ENCODE measurements at places on chromosomes 5 and 9. TPM values are rescaled to one million over a fixed set of nuclear protein-coding genes. Genes with fewer than 3 reads are reported as not detected.
A peak's percentile ranks its signal among the peaks of the same experiment; 100 is the strongest.

DNA sequence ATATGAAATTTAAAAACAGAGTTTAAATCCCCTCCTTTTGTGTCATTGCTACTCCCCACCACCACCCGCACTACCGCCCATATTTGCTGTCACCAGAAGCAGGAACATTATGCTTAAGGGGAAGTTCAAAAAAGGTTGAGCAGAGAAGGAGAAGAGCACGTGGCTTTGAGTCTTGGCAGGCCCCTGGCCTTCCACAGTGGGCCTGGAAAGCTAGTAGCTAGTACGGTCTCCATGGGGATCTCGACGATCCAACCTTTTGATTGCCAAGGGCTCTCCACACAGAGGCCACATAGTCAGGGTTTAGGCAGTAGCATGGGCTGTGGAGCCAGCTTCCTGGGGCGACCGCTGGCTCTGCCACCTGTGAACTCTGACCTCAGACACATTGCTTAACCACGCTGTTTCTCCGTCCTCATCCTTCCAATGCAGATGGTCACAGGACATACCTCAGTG lies 90.1 kb downstream of the GOLPH3 start:
- no peak overlapping the region for H3K27ac ChIP-seq
- H3K36me3 ChIP-seq, result no peaks in the 10 kb centered on the region
- H3K27me3 ChIP-seq, result no peaks in the 10 kb centered on the region
- H3K4me3 ChIP-seq, result no peak overlapping the region
- no peaks in the 10 kb centered on the region for H3K4me1 ChIP-seq

DNA sequence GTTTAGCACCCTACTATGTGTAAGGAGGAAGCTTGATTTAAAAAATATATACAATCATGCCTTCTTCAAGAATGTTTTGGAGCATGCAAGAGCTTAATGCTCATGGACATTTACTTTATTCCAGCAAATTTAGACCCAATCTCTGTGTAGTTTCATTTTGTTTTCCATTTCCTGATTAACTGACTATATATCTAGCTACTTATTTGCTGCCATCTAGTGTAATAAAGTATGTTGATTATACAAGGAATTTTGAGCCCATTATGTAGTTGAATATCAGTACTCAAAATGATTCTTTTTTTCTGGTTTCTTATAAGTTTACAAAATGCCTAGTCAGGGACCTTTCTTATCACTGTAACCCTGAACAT lies 100.0 kb upstream of the CCDC152 start:
- H3K27me3 ChIP-seq, result peaks cover 11% of the 10 kb centered on the region
- no peak for DNase-seq
- no peak overlapping the region for H3K27ac ChIP-seq
- no peaks in the 10 kb centered on the region for H3K36me3 ChIP-seq

DNA sequence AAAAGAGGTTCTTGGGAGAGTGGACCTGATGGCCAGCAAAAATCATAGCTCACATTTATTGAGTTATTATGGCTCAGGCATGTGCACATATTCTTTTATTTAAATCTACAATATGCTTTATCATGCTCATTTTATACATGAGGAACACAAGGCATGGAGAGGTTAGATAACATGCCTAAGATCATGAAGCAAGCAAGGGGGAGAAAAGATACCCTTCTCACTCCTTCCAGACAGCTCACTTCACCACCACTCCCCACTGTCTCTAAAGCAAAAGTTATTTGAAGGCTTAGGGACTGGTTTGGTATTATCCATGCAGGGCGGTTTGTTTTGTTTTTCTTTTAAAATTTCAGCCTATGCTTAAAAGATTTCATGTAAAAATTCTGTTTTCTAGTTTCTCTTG lies 59.0 kb upstream of the PDE8B start:
- H3K4me1 ChIP-seq, result peaks cover 20% of the 10 kb centered on the region
- DNase-seq, result no peak
- H3K4me3 ChIP-seq, result no peak overlapping the region
- H3K36me3 ChIP-seq, result no peaks in the 10 kb centered on the region
- peaks cover 13% of the 10 kb centered on the region for H3K27me3 ChIP-seq

DNA sequence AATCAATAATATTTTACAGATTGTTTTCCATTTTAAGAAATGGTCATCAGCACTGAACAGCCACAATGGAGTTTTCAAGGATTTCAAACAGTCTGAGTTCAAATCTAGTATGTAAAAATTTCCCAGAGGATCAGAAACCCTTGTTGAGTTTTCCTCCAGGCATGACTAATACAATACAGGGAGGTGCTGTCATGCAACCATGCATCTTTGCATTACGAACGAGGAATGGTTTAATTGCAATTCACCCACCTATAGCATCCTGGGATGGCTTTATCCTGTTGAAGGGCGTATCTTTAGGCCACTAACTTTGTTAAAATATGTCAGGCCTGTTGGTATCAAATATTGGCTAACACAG lies 196.4 kb downstream of the EFNA5 start:
- H3K36me3 ChIP-seq, result no peaks in the 10 kb centered on the region
- no peak overlapping the region for H3K4me3 ChIP-seq
- DNase-seq, result no peak

- no peak overlapping the region for H3K4me3 ChIP-seq
- H3K27me3 ChIP-seq, result no peaks in the 10 kb centered on the region
- peaks cover 60% of the 10 kb centered on the region for H3K4me1 ChIP-seq
- no peak overlapping the region for H3K27ac ChIP-seq
- DNase-seq, result no peak
- no peaks in the 10 kb centered on the region for H3K36me3 ChIP-seq
Observed at GRCh38 chr5:6830643-6831239, 117.5 kb downstream of the TENT4A start.

DNA sequence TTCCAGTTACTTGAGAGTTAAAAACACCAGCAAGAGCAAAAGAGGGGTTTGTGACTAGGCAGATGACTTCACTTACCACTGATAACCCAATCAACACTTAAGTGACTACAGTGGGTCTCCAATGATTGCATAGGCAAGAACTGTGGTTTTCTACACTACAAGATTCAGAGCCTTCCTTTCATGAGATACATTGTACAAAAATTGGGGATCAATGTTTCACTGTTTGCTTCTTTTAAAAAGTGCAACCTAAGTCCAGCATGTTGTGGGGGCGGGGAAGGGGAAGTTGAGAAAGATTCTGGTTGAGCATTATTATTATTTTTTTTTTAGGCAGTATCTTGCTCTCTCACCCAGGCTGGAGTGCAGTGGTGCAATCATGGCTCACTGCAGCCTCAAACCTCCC lies 3.6 kb downstream of the IQGAP2 start:
- no peak overlapping the region for H3K4me3 ChIP-seq
- DNase-seq, result no peak
- H3K27me3 ChIP-seq, result peaks cover under 1% of the 10 kb centered on the region
- no peak overlapping the region for H3K27ac ChIP-seq
- H3K4me1 ChIP-seq, result peaks cover 43% of the 10 kb centered on the region

DNA sequence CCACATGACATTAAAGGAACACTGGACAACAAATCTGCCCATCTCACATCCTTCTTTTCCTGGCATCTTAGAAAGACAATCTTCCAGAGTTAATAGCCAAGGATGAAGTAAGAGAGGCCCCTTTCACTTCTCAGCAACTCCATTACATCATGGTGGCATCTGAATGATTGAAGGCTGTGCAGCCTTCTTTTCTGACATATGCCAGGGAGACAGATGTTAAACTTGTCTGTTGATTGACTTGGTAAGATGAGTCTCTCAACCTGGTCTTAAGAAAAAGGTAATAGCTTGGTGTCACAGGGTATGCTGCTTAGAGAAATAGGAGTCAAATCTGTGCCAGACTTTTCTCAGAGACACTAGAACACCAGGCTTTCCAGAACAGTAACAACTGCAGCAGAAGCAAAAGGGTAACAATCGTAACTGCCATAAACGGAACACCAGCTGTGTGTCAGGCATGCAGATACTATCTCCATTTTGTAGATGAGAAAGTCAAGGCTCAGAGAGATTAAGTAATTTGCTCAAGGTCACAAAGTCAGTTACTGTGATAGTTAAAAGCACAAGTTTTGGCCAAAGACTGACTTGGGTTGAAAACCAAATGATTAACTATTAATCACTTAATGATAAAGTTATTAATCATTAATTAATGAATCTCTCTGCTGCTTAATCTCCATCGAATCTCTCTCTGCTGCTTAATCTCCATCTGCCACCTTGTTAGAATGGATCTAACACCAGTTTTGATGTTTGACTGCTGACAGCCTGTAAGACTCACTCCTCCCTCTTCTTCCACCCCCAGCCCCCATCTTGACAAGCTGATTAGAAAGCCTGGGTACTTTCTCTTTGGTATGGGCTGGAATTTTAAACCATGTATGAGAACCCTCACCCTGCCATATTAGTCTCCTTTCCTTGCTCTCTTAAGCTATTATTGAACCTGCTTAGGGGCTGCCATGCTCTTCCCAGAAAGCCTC lies 353.5 kb downstream of the ENC1 start:
- H3K4me3 ChIP-seq, result no peak overlapping the region
- peaks cover 18% of the 10 kb centered on the region for H3K27me3 ChIP-seq
- no peak for DNase-seq
- no peaks in the 10 kb centered on the region for H3K4me1 ChIP-seq
- H3K27ac ChIP-seq, result no peak overlapping the region

DNA sequence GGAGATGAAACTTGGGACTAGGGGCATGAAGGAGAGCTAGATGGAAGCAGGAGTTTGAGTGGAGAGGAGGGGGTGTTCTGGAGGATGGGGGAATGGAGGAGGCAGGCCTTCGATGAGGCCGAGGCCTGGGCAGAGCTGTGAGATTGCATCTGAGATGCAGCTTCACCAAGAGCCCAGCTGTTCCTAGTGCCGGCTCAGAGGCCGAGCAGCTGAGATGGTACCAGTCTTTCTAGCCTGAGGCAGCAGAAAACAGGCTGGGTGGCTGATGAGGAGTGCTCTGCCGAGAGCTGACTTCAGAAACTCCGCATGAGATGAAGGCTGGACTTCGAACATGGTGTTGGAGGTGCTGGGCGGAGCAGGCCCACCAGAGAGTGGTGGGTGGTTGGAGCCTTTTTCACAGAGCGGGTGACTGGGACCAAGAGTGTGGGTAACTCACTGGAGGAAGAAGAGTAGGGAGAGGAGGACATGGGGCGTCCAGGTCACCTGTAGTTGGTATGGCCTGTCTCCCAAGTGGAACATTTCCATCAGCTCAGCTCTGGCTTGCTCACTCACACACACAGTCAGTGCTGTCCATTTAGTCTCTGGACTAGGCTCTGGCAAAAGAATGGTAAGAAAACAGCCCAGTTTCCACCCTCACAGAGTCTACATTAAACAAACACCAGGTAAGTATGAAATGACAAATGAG lies 54.7 kb downstream of the TMOD1 start:
- peaks cover 9% of the 10 kb centered on the region for H3K4me1 ChIP-seq
- no peak for DNase-seq
- H3K27me3 ChIP-seq, result peaks cover 37% of the 10 kb centered on the region
- H3K36me3 ChIP-seq, result no peaks in the 10 kb centered on the region
- no peak overlapping the region for H3K27ac ChIP-seq
- H3K4me3 ChIP-seq, result no peak overlapping the region

DNA sequence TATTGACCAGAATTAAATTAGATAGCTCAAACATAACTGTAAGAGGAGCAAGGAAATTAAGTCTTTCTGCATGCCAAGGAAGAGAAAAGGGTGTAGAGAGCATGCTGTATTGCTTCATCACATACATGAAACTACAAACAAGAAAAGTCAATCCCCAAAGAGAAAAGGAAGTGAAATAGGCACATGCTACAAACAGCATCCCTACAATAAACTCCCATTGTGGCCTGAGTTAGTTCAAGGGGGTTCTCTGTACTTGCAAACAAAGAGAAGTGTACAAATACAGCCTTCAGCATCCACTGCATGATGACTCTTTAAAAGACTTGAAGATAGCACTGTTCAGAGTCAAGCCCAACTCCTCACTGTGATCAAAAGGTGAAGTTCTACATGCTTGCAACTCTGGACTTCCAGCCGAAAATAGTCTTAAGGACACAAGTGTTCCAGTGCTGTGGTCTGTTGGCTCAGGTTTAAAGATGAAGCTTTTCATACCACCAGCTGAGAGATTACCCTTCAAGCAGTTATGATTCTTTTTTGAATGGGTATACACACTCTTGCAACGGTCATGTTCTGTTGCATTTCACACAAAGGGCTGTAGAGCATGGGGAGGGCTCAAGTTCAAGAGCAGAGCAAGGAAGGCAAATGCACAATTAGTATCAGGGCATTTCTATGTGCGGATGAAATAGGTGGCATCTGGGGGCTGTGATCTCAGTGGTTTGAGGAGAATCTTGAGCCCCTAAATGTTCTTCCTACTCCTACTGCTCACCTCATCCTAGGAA lies 534.5 kb downstream of the EBF1 start:
- H3K4me3 ChIP-seq, result no peak overlapping the region
- peaks cover 2% of the 10 kb centered on the region for H3K27me3 ChIP-seq
- no peaks in the 10 kb centered on the region for H3K36me3 ChIP-seq

- no peaks in the 10 kb centered on the region for H3K27me3 ChIP-seq
- no peak overlapping the region for H3K27ac ChIP-seq
- no peak for DNase-seq
- no peaks in the 10 kb centered on the region for H3K36me3 ChIP-seq
Observed at GRCh38 chr5:89556215-89556913, 673.4 kb upstream of the MEF2C start.

- H3K36me3 ChIP-seq, result peaks cover 52% of the 10 kb centered on the region
- peak overlapping the region; percentile 36 for H3K27ac ChIP-seq
Observed at GRCh38 chr9:33988219-33988890, 60.3 kb downstream of the UBAP2 start.

DNA sequence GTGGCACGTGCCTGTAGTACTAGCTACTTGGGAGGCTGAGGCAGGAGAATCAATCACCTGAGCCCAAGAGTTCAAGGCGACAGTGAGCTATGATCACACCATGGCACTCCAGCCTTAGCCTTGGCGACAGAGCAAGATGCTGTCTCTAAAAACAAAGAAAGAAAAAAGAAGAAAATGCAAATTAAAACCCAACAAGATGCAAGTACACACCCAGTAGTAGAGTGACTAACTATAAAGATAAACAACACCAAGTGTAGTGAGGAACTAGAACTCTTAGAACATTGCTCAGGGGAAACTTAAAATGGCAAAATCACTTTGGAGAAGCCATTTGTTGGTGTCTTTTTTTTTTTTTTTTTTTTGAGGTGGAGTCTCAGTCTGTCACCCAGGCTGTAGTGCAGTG lies 34.7 kb upstream of the RARS1 start:
- H3K36me3 ChIP-seq, result no peaks in the 10 kb centered on the region
- no peak for DNase-seq
- no peak overlapping the region for H3K4me3 ChIP-seq
- no peaks in the 10 kb centered on the region for H3K4me1 ChIP-seq

GRCh38 chr5:65734921-65735320 lies 12.9 kb downstream of the NLN start:
- no peak overlapping the region for H3K4me3 ChIP-seq
- DNase-seq, result no peak
- no peaks in the 10 kb centered on the region for H3K36me3 ChIP-seq
- no peaks in the 10 kb centered on the region for H3K27me3 ChIP-seq

DNA sequence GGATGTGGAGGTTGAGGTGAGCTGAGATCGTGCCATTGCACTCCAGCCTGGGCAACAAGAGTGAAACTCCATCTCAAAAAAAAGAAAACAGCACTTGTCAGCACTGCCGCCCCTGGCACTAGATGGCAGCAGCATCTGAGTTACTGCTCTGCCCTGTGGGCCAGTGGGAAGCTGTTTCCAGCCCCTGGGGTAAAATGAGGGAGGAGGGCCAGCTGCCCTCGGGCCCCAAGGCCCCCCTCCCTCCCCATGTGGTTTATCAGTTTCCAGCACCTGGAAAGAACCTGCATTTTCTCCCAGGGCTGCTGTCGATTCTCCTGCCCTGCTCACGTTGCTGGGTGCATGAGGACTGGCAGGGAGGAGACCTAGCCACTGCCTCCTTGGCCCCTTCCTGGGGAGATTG lies 13.2 kb upstream of the CEL start:
- H3K4me1 ChIP-seq, result peaks cover 6% of the 10 kb centered on the region
- H3K4me3 ChIP-seq, result no peak overlapping the region
- H3K36me3 ChIP-seq, result peaks cover 59% of the 10 kb centered on the region
- DNase-seq, result no peak
- no peaks in the 10 kb centered on the region for H3K27me3 ChIP-seq

WWC1 gene
- total RNA-seq, result 0.09 TPM

OTP gene
- not detected for total RNA-seq

SPAG8 gene
- total RNA-seq, result 1.5 TPM

Data from activated T-helper 2 cell treated with anti-CD3 and anti-CD28 coated beads, Interferon-gamma antibody, Interleukin-2, Interleukin-4, amounts not matched to agents 10 μg/mL and 5 μg/mL and 100 μg/mL, durations not matched to agents 14 hours and 24 hours and 36 hours (primary cell).